Aorta (tissue), 5 donors: ENCODE measurements at places on chromosomes 2 and 18. TPM values are rescaled to one million over a fixed set of nuclear protein-coding genes. Genes with fewer than 3 reads are reported as not detected.

THSD7B gene
- total RNA-seq: 5.1 TPM

SLC38A11 gene
- 1.1 TPM for total RNA-seq

AMMECR1L gene
- total RNA-seq: 15.7 TPM

IL37 gene
- not detected for total RNA-seq

DSG1 gene
- not detected for total RNA-seq

ZNF24 gene
- total RNA-seq: 44.3 TPM

IL36RN gene
- total RNA-seq: not detected

GRCh38 chr2:203973676-203974075 lies 37.1 kb downstream of the ICOS start:
- no peak for DNase-seq

GRCh38 chr2:128867936-128868636 lies 549.4 kb upstream of the HS6ST1 start:
- no peak for DNase-seq

- no peak for DNase-seq
Observed at GRCh38 chr18:78977637-78978348, 1.8 kb upstream of the SALL3 start.

GRCh38 chr18:46282177-46282570 lies 178.0 kb downstream of the HAUS1 start:
- no peak for DNase-seq

GRCh38 chr2:63853527-63854310 lies 12.0 kb downstream of the UGP2 start:
- DNase-seq: no peak

- no peak for DNase-seq
Observed at GRCh38 chr2:6053743-6054142, 361.6 kb downstream of the SOX11 start.

GRCh38 chr2:35080231-35080910 lies 1275.2 kb upstream of the CRIM1 start:
- no peak for DNase-seq

GRCh38 chr2:20433249-20433648 lies 13.6 kb upstream of the RHOB start:
- DNase-seq: no peak

GRCh38 chr2:43127208-43127940 lies 99.0 kb downstream of the ZFP36L2 start:
- DNase-seq: peak; percentile 91

DNA sequence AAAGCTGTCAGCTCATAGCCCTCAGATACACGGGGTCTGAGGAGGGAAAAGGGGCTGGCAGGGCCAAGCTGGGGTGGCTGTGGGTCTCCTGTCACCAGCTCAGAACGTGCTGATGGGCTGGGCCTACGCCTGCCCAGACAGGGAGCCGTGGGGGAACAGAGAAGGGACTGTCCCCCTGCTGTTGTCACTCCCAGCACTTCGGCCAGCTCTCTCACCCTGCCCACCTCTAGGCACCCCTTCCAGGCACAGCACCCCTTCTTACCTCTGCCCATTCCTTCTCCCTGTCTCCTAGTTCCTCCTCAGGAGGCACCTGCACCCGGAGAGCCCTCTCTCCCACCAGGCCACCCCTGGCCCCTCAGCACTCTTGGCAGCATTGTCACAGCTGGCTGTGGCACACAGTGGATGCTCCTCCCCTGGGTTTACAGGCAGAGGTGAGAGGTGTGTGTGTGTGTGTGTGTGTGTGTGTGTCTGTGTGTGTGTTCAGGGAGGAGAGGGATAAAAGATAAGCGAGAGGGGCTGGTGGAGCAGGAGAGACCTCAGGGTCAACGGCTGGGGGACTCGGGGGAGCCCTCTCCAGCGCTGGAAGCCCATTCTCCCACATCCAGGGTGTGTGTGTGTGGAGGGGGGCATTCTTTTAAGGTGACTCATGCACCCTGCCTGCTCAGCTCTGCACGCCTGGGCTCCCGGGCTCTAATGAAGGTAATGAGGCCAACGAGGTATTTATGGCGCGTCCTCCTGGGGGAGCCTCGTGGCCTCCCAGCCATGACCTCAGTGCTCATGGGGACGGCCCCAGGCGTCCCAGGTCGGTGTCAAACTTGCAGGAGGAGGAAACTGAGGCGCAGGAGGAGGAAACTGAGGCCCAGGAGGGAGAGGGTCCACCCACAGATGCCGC lies 66.1 kb upstream of the SMAD7 start:
- DNase-seq: peak; percentile 77

GRCh38 chr2:227406177-227407031 lies 18.7 kb upstream of the SCYGR1 start:
- peak; percentile 67 for DNase-seq

- no peak for DNase-seq
Observed at GRCh38 chr2:36802952-36803351, 106.4 kb downstream of the VIT start.

- no peak for DNase-seq
Observed at GRCh38 chr2:155377266-155377680, 678.8 kb downstream of the KCNJ3 start.

DNA sequence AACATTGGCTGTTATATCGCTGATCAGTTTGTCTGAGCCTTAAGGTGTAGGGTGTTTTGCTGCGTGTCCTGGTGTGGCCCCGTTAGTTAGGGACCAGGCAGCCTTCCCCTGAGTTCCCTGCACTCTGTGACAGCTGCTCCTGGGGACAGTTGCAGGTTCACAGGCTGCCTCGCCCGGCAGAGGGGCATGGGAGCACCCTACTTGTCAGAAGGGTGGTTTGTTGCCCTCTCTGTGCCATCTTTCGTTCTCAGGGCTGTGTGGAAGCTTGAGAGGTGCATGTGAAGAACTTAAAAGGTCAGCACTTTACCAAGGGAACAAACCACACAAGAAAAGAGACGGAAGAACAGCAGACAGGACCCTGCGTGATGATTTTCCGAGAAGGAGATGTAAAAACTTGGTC lies 159.6 kb downstream of the LDLRAD4 start:
- DNase-seq: no peak

GRCh38 chr2:224190936-224191270 lies 151.8 kb upstream of the SERPINE2 start:
- DNase-seq: no peak
